Upper lobe of right lung (tissue), 1 donor: ENCODE measurements at places on chromosomes 11 and 22. TPM values are rescaled to one million over a fixed set of nuclear protein-coding genes. Genes with fewer than 3 reads are reported as not detected.

MPZL2 gene
- 119 TPM for total RNA-seq

C11orf52 gene
- 9.8 TPM for total RNA-seq

KRTAP5-11 gene
- not detected for total RNA-seq

MUC5AC gene
- not detected for total RNA-seq

HSPA8 gene
- total RNA-seq, result 840 TPM

WT1 gene
- 1.5 TPM for total RNA-seq

KRTAP5-8 gene
- total RNA-seq, result not detected

MUC5B gene
- 1.2 TPM for total RNA-seq

OR5A1 gene
- not detected for total RNA-seq

OR52E8 gene
- total RNA-seq, result not detected

PGM2L1 gene
- total RNA-seq, result 5.1 TPM

- no peaks in the 10 kb centered on the region for H3K36me3 ChIP-seq
- no peak for DNase-seq
- H3K27ac ChIP-seq, result no peak overlapping the region
- H3K27me3 ChIP-seq, result peaks cover 14% of the 10 kb centered on the region
Observed at GRCh38 chr11:61684870-61685616, 4.9 kb downstream of the DAGLA start.

- no peaks in the 10 kb centered on the region for H3K36me3 ChIP-seq
- no peak overlapping the region for H3K27ac ChIP-seq
- DNase-seq, result no peak
- peaks cover 6% of the 10 kb centered on the region for H3K4me1 ChIP-seq
Observed at GRCh38 chr11:858053-858761, 15.6 kb downstream of the TSPAN4 start.

DNA sequence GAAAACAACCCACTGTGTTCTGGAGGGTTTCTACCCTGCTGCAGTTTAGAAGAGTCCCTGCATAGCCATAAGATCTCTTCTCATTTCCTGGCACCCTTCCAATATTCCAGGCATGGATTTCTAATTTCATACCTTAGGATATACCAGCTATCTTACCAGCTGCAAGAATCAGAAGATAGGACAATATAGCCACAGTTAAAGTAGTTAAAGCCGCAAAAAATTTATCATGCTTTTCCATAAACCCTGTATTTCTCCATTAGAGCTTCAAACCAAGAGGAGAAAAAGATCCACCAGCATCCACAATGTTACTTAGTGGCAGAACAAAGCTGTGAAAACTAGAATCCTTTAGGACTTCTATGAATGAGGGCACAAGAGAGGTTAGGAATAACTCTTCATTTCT, 8.6 kb upstream of the OR56B1 start:
- H3K4me1 ChIP-seq, result no peaks in the 10 kb centered on the region
- H3K27ac ChIP-seq, result no peak overlapping the region
- DNase-seq, result no peak
- no peaks in the 10 kb centered on the region for H3K36me3 ChIP-seq
- H3K4me3 ChIP-seq, result no peak overlapping the region
- H3K27me3 ChIP-seq, result no peaks in the 10 kb centered on the region

GRCh38 chr22:26199665-26200064, 30.4 kb downstream of the SEZ6L start:
- no peaks in the 10 kb centered on the region for H3K4me1 ChIP-seq
- no peak overlapping the region for H3K27ac ChIP-seq
- H3K36me3 ChIP-seq, result no peaks in the 10 kb centered on the region
- H3K27me3 ChIP-seq, result peaks cover 17% of the 10 kb centered on the region
- no peak overlapping the region for H3K4me3 ChIP-seq

GRCh38 chr11:131579932-131580387, 209.5 kb downstream of the NTM start:
- H3K4me1 ChIP-seq, result no peaks in the 10 kb centered on the region
- no peak overlapping the region for H3K4me3 ChIP-seq
- no peak for DNase-seq
- no peaks in the 10 kb centered on the region for H3K36me3 ChIP-seq

DNA sequence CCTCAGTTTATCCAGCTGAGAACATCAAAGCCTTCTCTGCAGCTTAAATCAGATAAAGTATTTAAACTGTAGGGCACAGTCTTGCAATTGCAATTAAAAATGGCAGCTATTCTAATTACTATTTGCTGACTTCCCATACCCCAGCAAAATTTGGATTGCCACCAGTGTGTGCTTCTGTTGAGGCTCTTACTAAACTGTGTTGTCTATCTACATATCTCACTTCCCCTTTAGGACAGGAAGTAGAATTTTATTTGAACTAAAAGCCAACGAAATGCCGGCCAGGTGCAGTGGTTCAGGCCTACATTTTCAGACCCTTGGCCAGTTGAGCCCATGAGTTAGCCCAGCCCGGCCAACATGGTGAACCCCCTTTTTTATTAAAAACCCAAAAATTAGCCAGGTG, 7.1 kb downstream of the SAA4 start:
- no peaks in the 10 kb centered on the region for H3K4me1 ChIP-seq
- DNase-seq, result no peak
- H3K27ac ChIP-seq, result no peak overlapping the region
- no peak overlapping the region for H3K4me3 ChIP-seq
- no peaks in the 10 kb centered on the region for H3K36me3 ChIP-seq
- H3K27me3 ChIP-seq, result peaks cover 3% of the 10 kb centered on the region

GRCh38 chr11:114295676-114296604, at the start of gene NNMT:
Gene NNMT, plus strand, starts transcription at chr11:114296399. Its CDS starts 158 bp downstream, at chr11:114296557.
- H3K36me3 ChIP-seq, result peaks cover 9% of the 10 kb centered on the region
- peak within 1 kb of the TSS; percentile 52 for H3K4me3 ChIP-seq
- peak within 1 kb of the TSS; percentile 95 for H3K27ac ChIP-seq

DNA sequence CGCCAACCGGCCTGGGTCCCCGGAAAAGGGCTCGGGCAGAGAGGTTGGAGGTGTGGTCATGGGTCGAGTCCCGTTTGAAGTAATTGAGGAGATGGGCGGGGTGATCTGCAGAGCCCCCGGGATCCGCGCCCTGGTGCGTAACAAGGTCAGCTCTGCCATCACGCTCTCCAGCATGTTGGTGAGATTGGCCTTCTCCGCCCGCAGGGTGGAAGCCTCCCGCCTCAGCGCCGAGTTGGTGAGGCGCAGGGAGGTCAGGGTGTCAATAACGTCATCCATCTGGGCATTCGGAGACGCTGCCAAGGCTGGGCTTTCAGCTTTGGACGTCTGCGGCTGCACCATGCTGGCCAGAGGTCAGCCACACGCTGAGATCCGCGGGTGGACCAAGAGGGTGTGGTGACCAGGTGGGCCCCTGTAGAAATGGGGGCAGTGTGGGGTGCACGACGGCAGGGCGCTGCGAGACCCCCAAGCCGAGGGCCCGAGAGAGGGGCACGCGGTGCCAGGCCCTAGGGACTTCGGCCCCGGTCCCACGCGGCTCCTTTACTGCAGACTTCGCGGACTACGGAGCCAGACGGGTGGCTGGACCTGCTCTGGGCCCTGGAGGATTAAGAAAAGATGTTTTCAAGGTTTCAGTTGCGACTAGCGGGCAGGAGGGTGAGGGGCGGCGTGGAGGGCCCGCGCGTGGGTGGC, 672 bp downstream of the RTL6 start:
- H3K36me3 ChIP-seq, result no peaks in the 10 kb centered on the region
- no peaks in the 10 kb centered on the region for H3K27me3 ChIP-seq
- H3K4me1 ChIP-seq, result peaks cover 8% of the 10 kb centered on the region
- peak overlapping the region; percentile 79 for H3K27ac ChIP-seq
- DNase-seq, result peak; percentile 67

- H3K27me3 ChIP-seq, result no peaks in the 10 kb centered on the region
- H3K27ac ChIP-seq, result no peak overlapping the region
- DNase-seq, result no peak
- H3K36me3 ChIP-seq, result peaks cover 7% of the 10 kb centered on the region
- H3K4me3 ChIP-seq, result no peak overlapping the region
Observed at GRCh38 chr11:33861941-33862589, 29.8 kb downstream of the LMO2 start.

DNA sequence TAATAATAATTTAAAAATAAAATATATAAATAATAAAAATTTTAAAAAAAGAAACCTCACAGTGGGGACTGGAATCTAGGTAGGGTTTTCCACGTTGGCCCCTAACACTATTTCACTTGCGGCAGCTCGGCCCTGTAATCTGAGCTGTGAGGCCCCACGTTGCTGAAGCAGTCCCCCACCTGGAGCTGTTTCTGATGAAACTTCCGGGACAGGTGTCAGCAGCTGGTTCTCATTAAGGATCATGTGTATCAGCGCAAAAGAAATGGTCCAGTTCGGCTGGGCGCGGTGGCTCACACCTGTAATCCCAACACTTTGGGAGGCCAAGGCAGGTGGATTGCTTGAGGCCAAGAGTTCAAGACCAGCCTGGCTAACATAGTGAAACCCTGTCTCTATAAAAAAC, 17.3 kb downstream of the RHOD start:
- H3K27me3 ChIP-seq, result no peaks in the 10 kb centered on the region
- H3K27ac ChIP-seq, result no peak overlapping the region
- no peaks in the 10 kb centered on the region for H3K4me1 ChIP-seq
- no peaks in the 10 kb centered on the region for H3K36me3 ChIP-seq
- H3K4me3 ChIP-seq, result no peak overlapping the region
- DNase-seq, result no peak

DNA sequence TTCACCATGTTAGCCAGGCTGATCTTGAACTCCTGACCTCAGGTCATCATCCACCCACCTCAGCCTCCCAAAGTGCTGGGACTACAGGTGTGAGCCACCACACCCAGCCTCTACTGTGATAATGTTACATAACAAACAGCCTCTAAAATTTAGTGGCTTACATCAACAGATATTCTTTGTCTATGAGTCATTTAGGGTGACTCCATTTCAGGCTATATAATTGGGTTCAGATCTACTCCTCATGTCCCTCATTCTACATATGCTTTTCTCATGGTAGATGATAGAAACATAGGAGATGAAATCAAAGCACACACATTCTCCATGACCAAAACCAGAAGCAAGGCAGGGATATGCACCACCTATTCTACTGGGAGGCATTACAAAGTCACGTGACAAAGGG, 72.7 kb downstream of the SIK2 start:
- no peaks in the 10 kb centered on the region for H3K27me3 ChIP-seq
- H3K36me3 ChIP-seq, result peaks cover 41% of the 10 kb centered on the region
- H3K27ac ChIP-seq, result no peak overlapping the region
- no peak overlapping the region for H3K4me3 ChIP-seq

DNA sequence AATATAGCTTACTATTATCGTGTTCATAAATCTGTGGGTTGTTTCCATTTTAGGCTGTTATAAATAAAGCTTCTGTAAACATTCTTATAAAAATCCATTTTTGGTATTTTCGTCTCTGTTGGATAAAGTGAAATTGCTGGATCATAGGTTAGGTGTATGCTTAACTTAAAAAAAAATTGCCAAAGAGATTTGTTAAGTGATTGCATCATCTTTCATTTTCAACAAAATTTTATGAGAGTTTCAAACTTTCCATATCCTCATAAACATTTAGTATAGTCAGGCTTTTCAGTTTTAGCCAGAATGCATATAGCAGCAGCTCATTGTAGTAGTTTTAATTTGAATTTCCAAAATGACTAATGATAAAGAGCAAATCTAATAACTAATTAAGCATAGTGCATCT, 146.7 kb upstream of the CNTN5 start:
- H3K4me1 ChIP-seq, result no peaks in the 10 kb centered on the region
- no peaks in the 10 kb centered on the region for H3K36me3 ChIP-seq
- no peak overlapping the region for H3K27ac ChIP-seq
- H3K4me3 ChIP-seq, result no peak overlapping the region
- DNase-seq, result no peak
- no peaks in the 10 kb centered on the region for H3K27me3 ChIP-seq

- no peak overlapping the region for H3K4me3 ChIP-seq
- no peak for DNase-seq
- peaks cover 42% of the 10 kb centered on the region for H3K27me3 ChIP-seq
- no peaks in the 10 kb centered on the region for H3K36me3 ChIP-seq
- H3K4me1 ChIP-seq, result no peaks in the 10 kb centered on the region
Observed at GRCh38 chr22:40008726-40009291, 14.1 kb downstream of the FAM83F start.

- H3K4me3 ChIP-seq, result no peak overlapping the region
- no peaks in the 10 kb centered on the region for H3K27me3 ChIP-seq
- no peak for DNase-seq
- H3K36me3 ChIP-seq, result no peaks in the 10 kb centered on the region
- H3K4me1 ChIP-seq, result no peaks in the 10 kb centered on the region
Observed at GRCh38 chr11:35878741-35879140, 65.1 kb upstream of the LDLRAD3 start.

DNA sequence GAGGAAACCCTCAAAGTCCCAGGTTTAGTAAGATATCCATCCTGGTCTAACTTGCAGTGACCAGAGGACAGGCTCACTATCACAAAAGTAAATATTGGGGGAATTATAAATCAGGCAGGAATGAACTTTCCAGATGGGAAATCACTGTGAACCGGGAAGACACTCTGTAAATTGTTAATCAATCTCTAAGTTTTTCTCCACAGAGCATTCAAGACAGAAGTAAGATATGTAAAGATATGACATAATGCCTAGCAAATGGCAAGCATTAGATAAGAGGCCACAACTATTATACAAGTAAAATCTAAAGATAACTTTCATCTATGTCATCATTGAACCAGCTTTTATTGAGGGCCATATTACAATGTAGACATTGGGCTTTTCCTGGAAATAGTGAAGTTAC, 35.3 kb upstream of the LRRC4C start:
- DNase-seq, result no peak
- no peak overlapping the region for H3K27ac ChIP-seq
- H3K36me3 ChIP-seq, result no peaks in the 10 kb centered on the region
- no peak overlapping the region for H3K4me3 ChIP-seq
- H3K27me3 ChIP-seq, result no peaks in the 10 kb centered on the region

DNA sequence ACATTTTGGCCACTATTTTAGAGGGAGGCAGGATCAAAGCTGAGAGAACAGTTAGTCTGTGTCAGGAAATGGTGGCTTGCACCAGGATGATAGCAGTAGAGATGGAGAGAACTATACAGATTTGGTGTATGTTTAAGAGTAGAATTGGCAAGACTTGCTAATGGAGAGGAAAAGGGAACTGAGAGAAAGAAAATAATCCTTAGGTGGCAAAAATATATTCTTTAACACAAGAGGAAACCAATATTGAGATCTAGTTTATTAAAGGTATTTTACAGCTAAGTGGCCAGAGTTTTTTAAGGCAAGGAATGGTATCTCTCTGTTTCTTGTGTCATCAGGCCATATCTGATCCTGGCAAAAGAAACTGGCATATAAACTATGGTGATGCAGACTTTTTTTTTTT, 278.8 kb downstream of the TMEM135 start:
- no peak overlapping the region for H3K4me3 ChIP-seq
- no peaks in the 10 kb centered on the region for H3K4me1 ChIP-seq
- no peaks in the 10 kb centered on the region for H3K36me3 ChIP-seq
- no peak for DNase-seq
- no peaks in the 10 kb centered on the region for H3K27me3 ChIP-seq

- no peaks in the 10 kb centered on the region for H3K4me1 ChIP-seq
- H3K27ac ChIP-seq, result no peak overlapping the region
- peak; percentile 52 for DNase-seq
Observed at GRCh38 chr11:69834811-69835800, 15.9 kb upstream of the FGF3 start.

- peak overlapping the region; percentile 87 for H3K27ac ChIP-seq
- peak overlapping the region; percentile 81 for H3K4me3 ChIP-seq
- H3K4me1 ChIP-seq, result peaks cover 22% of the 10 kb centered on the region
- no peaks in the 10 kb centered on the region for H3K36me3 ChIP-seq
- DNase-seq, result peak; percentile 80
Observed at GRCh38 chr11:95231881-95232605, 1.0 kb upstream of the SESN3 start.

GRCh38 chr11:117752721-117753237, 44.2 kb downstream of the DSCAML1 start:
- no peaks in the 10 kb centered on the region for H3K36me3 ChIP-seq
- H3K27me3 ChIP-seq, result no peaks in the 10 kb centered on the region
- DNase-seq, result no peak
- H3K4me3 ChIP-seq, result no peak overlapping the region
- H3K4me1 ChIP-seq, result no peaks in the 10 kb centered on the region
- no peak overlapping the region for H3K27ac ChIP-seq
